ENCODE measurements at places on chromosomes 3 and 15. TPM values are rescaled to one million over a fixed set of nuclear protein-coding genes. Genes with fewer than 3 reads are reported as not detected.

CCDC12 gene
- 67.6 TPM for total RNA-seq

PCLAF gene
- total RNA-seq, result 115 TPM

CLDN18 gene
- not detected for total RNA-seq

GMPPB gene
- total RNA-seq, result 61.6 TPM

RASSF1 gene
- total RNA-seq, result 125 TPM

GOLGA8J gene
- not detected for total RNA-seq

Data from T-helper 2 cell treated with Interferon-gamma antibody and Interleukin-4, amounts not matched to agents 100 ng/mL and 5 ng/mL, for 36 hours (primary cell).